NCI-H1436 treated with DMSO at 0.1 percent for 48 hours (cell line): ENCODE measurements at places on chromosomes 1 and 21.

GRCh38 chr1:202068596-202068995 lies 54.1 kb upstream of the GPR37L1 start:
- DNase-seq: no peak

DNA sequence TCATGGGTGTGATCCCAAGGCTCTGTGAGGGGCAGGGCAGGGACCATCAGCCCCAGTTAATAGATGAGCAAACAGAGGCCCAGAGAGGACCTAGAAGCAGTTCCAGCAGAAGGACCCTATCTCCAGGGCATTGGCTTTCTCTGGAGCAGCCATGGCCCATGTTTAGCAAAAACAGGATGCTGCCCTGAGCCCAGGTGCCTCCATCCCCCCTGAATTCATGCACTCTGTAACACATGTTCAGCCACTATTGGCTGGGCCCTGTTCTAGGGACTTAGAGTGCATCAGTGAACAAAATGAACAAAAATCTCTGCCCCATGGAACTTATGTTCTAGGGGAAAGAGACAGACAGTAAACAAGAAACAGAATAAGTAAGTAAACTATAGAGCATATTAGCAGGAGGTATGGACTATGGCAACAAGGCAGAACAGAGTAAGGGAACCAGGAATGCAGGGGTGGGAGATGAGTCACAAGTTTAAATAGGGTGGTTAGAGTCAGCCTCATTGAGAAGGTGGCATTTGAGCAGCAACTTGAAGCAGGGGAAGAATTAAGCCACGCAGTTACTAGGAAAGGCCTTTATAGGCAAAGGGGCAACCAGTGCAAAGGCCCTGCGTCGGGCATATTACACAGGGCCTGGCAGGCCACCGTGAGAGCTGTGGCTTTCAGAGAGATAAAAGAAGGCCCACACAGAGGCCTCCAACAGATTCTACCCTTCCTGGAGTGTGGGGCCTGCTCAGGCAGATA lies 185.9 kb upstream of the EDN2 start:
- DNase-seq: no peak

DNA sequence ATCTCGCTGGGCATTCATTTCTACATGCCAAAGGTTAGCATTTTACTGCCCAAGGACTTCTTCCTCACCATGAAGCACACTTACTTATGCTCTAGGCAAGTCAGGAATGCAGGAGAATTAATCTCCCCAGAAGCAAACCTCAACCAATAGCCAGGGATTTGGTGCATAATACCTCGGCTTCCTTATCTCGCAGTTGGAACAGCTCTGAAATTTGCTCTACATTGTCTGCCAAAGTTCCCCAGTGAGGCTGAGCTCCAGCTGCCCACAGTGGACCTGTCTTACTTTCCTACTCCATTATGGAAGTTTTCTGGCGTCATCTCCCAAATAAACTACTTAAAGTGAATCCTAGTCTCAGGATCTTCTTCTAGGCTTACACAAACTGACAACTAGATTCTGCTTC lies 57.6 kb upstream of the PPM1J start:
- DNase-seq: no peak

GRCh38 chr1:16612332-16613172 lies 812 bp downstream of the NBPF1 start:
- no peak for DNase-seq

GRCh38 chr1:119139857-119140176 lies 636 bp downstream of the WARS2 start:
- no peak for DNase-seq

GRCh38 chr1:21307210-21307609 lies 16.9 kb upstream of the ECE1 start:
- no peak for DNase-seq

DNA sequence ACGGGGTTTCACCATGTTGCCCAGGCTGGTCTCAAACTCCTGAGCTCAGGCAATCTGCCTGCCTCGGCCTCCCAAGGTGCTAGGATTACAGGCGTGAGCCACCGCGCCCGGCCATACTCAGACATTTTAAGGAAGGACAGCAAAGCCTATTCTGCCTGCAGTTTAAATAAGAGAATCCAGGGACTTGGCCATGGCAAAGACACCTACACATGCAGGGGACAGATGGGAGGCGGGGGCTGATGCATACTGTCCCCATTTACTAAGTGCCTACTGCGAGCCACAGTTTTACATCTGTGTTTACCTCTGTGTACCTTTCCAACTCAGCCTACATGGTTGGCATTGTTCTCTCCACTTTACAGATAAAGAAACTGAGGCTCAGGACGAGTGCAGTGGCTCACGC lies 25.4 kb downstream of the LDLRAD2 start:
- DNase-seq: no peak

DNA sequence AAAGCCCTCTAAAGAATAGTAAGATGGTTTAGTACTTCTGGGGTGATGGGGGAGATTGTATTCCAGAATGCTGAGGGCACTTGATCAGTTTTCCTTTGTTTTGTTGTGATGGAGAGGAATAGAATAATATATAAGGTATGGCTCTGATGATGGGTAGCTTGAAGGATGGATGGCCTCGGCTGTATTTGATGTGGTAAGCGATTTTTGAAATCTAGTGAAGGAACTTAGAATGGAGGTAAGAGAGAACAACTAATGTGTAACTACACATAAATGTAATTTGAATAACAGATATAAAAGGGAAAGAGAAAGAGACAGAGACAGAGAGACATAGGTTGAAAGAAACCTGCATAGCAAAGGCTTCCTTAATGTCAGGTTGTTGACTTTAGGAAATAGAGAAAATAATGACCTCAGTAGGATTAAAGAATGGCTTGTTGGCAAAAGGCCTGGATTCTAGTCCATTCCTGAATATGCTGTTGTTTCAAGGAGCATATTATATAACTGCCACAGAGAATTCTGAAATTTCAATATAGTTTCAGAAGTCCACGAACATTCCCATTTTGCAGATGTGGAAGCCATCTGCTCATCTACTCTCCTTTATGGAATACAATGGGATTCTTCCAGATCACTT lies 58.7 kb downstream of the NIBAN1 start:
- no peak for DNase-seq

DNA sequence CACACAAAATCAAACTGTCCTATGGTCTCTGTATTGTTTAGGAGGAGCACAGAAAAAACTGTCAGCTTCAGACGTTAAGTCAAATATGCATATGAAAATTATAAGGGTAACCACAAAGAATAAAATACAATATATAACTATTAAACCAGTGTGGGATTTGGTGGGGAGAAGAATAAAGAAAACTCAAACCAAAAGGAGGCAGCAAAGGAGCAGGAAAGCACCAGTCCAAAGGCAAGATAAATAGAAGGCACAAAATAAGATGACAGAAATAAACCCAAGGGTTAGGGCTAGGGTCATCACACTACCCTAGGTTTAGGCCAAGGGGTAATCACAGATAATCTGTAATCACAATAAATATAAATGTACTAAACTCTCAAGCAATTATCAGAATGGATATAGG lies 32.8 kb downstream of the DLGAP3 start:
- DNase-seq: no peak

DNA sequence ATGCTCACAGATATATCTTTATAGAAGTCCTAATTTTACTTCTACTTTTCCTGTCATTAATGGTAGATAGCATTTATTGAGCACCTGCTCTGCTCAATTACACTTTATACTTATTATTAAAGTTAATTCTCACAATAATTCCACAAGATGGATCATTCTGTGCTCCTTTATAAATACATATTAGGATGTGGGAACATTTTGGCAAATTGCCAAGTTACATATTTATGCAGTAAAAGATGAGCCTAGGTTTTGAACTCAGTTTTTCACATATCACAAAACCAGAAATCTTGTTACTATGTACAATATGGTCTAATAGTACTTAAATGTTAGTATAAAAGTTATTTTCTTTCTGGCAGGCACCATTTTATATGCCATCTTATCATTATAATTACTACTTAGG lies 895.0 kb upstream of the B3GALT2 start:
- DNase-seq: no peak

- no peak for DNase-seq
Observed at GRCh38 chr1:26360807-26361604, 7.1 kb upstream of the CRYBG2 start.

GRCh38 chr1:4115191-4115900 lies 215.3 kb upstream of the C1orf174 start:
- no peak for DNase-seq

DNA sequence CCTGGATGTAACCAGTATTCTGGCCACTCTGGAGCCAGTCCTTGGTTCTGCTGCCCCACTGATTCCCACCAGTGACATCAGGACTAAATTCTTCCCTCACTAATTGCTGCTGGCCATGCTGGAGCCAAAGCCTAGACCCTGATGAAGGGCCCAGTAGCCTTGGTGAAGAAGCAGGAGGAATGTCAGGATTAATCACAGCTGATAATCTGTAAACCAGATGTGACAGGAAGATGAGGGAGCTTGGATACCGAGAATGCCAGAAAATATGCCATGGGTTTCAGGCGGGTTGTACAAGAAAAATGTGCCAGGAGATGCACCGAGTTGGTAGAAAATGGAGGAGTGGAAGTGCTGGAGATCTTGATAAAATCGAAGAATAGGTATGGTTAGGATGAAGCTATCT lies 119.0 kb upstream of the PPP2R5A start:
- no peak for DNase-seq

- no peak for DNase-seq
Observed at GRCh38 chr1:43731867-43732531, 24.7 kb downstream of the ST3GAL3 start.

DNA sequence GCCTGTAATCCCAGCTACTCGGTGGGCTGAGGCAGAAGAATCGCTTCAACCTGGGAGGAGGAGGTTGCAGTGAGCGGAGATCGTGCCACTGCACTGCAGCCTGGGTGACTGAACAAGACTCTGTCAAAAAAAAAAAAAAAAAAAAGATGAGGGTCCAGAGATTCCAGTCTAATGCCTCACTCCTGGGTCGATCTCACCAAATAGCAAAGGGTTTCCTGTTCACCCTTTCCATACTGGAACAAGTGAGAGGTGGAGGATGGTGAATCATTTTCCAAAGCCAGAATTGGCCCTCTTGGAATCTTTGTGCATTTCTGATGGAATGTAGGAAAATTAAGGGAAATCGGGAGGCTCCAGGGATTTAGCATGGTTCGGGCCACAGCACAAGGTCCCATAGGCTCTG lies 58.1 kb upstream of the ZNF648 start:
- no peak for DNase-seq

DNA sequence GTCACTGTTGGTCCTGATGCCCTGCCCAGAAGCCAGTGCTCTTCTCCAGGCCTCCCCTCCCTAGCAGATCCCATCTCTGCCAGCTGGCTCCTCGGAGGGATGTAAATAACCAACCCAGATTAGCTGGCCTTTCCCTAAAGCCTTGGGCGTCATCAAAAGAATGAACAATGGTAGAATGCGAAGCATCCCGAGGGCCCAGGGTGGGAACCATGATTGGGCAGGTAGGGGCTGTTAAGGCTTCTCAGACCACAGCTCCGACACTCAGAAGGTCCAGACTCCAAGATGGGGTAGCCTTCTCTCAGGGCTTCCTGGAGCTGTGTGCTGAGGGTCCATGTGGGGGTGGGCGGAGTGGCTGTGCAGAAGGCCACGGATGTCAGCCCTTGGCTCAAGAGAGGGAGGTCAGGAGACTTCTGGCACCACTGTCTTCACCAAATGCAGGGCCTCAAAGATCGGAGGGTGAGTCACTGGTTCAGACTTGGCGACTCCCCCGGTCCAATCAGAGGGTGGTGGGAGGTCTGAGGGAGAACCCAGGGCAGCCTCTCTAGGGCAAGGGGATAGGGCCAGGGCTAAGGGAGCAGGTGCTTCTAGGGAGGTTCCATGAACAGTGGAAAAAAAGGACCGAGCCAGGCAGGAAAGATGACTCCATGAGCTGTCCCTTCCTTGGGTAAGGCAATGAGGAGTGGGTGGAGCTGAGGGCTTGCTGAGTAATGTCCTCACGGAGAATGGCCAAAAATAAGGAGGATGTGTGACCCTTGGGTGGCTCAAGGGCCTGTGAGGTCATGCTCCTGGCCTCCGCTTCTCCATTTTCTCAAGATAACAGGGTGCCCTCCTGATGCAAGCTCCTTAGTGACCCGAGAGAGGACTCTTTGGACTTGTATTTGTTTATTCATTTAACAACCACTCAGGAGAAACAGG lies 58.4 kb upstream of the EPS8L3 start:
- DNase-seq: no peak

- no peak for DNase-seq
Observed at GRCh38 chr1:64981601-64982533, 15.5 kb upstream of the JAK1 start.

DNA sequence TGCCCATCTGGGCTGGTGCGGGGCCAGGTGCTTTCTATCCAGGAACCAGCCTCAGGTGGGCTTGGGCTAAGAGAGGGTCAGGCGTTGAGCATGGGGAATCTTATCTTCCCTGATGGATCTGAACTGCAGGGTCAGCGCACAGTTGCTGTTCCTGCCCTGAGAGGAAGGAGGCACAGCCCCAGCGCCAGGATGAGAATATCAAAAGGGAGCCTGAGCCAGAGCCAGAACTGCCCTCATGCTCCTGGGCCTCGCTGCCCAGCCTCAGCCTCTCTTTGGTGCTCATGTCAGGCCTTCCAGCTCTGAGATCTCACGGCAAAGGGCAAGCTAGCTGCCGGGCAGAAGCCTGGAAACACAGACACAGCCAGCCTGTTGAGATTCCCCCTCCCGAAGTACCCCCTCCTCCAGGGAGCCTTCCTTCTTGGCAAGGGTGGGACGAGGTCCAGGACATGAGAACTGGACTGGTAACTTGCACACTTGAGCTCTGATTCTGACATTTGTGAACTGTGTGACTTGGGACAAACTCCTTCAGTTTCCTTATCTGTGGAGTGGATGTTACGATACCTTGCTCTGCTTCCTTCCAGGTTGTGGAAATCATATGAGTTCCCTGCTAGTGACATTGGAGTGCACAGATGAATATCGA lies 1.2 kb upstream of the LAD1 start:
- DNase-seq: no peak

DNA sequence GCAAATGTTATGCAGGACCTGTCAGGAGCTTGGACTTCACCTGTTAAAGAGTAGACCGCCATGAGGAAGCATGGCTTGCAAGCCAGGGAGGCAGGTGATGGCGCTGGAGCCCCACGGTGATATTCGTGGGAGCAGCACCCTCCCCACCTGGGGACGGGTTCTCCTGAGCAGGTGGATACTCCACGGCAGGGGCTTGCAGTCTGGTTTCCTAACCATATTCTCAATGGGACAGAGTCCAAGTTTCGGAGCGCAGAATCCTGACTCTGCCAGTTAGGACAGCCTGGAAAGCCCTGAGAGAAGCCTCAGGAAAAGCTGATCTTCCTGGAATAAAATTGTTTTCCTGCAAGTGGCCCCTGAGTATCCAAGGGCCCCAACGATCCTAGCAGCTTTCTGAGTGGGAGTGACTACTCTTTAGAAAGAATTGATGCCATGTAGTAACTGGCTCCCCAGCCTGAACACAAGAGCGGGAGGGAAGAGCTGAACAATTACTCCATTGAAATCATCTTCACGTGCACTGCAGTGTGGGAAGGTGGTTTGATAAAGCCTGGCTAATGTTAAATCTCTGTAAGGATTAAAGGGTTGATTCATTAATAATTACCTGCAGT lies 146.3 kb upstream of the RAB4A start:
- no peak for DNase-seq

GRCh38 chr1:22114083-22115012 lies 28.5 kb downstream of the WNT4 start:
- no peak for DNase-seq

- no peak for DNase-seq
Observed at GRCh38 chr1:183580281-183580682, 10.0 kb downstream of the NCF2 start.

GRCh38 chr1:98048244-98048643 lies 127.4 kb upstream of the DPYD start:
- DNase-seq: peak; percentile 43
